MG63 (cell line): ENCODE measurements at places on chromosomes 16 and 17. TPM values are rescaled to one million over a fixed set of nuclear protein-coding genes. Genes with fewer than 3 reads are reported as not detected.

DNA sequence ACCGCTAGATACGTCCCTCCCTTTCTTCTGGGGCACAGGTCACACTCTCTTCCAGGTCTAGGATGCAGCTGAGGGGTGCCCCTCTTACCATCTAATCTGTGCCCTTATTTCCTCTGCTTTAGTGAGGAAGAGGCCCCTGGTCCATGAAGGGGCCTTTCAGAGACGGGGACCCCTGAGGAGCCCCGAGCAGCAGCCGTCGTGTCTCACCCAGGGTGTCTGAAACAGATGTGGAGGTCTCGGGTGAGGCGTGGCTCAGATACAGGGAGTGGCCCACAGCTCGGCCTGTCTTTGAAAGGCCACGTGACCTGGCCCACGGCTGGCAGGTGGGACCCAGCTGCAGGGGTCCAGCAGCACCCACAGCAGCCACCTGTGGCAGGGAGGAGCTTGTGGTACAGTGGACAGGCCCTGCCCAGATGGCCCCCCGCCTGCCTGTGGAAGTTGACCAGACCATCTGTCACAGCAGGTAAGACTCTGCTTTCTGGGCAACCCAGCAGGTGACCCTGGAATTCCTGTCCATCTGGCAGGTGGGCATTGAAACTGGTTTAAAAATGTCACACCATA lies 15.6 kb downstream of the SCGB1C2 start:
- no peak for DNase-seq

DNA sequence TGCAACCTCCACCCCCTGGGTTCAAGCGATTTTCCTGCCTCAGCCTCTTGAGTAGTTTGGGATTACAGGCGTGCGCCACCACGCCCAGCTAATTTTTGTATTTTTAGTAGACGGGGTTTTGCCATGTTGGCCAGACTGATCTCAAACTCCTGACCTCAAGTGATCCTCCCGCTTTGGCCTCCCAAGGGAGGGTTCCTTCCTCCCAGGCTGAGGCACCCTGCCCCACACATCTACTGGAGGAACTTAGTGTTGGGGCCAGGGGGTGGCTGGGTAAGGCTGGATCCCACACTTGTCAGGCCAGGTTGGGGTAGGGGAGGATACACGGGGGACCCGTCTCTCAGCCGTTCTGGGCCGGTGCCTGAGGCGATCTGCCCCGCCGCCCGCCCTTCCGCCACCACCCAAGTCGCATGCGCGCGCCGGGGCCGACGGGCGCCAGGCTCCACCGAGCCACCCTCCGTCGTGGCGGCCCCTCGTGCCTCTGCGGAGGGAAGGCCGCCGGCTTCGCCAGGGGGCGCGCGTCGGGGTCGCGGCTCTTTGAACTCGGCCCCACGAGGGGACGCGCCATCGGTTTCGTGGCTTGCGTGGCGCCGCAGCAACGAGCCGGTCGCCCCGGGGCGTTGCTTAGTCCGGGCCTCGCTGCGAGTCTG lies 15.9 kb downstream of the GRB7 start:
- DNase-seq = peak; percentile 47

GRCh38 chr17:3903881-3904290 lies 11.0 kb upstream of the CAMKK1 start:
- no peak for DNase-seq

DNA sequence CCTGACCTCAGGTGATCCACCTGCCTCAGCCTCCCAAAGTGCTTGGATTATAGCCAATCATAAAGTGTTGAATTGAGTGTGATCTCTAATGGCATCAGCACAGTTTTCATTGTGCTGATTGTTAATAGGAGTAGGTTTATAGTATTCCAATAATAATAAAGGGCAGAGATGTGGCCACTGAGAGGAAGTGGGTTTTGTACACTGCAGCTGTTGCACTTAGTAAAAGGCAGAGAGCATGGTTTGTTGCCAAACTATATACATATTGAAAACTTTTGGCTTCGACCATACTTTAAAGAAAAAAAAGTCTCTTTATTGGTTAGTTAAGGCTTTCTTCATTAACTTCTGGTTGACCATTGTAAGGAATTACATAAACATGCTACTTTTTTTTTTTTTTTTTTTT lies 185.9 kb downstream of the CDK5R1 start:
- DNase-seq = no peak

AMFR gene
- total RNA-seq = 296 and 395 TPM in 2 replicates

ZNF232 gene
- 10.7 and 15.9 TPM in 2 replicates for total RNA-seq

SGCA gene
- 1.1 TPM in 1 of 2 replicates, not detected in the other for total RNA-seq
